NCI-H2171 (cell line): ENCODE measurements at places on chromosomes 5 and 9.

DNA sequence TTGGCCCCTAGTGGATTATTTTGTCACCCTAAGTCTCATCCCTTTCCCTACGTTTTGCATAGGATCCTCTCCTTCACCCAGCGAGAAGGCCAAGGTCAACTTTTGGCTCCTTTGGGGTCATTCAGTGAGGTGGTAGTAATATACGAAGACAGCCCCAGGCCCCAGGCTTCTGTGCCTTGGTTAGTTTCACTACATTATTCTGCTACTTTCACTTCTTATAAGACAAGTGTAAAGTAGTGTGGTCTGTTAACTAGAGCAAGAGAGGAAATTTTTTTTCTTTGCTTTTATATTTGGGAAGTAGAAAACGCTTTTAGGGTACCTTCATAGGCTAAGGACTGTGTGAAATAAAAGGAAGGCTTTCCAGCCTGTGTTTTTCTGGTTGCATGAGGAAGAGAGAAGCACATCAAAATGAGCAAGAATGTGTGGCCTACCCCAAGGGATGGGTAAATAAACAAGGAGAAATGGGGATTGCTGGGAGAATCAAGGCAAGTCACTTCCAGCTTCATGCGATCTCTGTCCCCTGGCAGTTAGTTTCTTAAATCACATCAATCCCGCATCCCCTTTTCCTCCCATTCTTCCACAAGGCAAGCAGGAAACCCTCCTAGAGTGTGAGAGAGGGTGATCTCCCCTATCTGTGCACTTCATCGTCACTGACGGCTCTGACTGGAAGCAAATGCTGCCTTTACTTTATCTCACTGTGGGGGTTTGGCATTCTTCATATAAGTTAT lies 677.0 kb upstream of the WWC1 start:
- DNase-seq, result no peak

DNA sequence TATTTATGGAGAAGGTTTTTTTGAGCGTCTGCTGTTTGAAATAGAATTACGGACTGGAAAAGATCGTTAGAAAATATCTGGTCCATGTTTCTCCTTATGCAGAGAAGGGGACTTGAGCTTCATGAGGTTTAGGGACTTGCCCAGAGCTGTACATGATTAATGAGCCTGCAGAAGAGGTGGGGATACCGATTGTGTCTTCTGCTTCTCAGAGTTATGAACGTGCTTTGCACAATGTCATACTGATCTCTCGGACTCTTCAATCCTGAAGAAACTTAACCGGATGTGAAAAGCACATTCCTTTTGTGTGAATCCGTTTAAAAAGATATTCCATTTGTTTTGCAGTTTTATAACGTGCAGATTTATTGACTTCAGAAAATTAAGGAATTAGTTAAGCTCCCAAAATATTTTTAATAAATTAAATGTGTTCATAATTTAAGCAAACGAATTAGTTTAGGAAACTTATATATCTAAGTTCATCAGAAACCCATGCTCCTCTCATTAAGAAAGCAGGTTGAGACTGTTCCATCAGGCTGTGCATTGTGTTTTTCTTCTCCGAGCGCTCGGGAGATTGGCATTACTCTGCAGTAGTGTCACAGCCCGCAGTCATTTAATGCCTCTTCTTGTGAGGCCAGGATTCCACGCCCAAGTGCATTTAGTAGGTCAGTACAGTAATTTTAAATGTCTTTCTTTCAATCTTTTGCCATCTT lies 40.8 kb upstream of the MEF2C start:
- DNase-seq, result no peak

DNA sequence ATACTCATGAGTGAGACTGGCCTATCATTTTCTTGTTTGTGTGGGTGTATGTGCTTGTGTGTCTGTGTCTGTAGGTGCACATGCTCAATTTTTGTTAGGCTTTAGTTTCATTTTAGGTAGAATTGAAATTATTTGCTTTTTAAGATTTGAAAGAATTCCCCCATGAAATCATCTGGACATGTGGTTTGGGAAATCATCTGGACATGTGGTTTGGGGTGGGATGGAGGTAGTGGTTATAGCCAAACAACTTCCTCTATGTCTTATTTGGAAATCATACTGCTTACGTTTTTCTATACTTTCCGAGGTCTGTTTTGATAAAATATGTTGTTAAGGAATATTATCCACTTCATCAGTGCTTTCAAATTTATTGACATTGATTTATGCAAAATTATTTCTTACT lies 485.4 kb upstream of the CLINT1 start:
- DNase-seq, result no peak

- DNase-seq, result no peak
Observed at GRCh38 chr5:178380086-178380485, 147.5 kb upstream of the PHYKPL start.

- no peak for DNase-seq
Observed at GRCh38 chr5:157987259-157987658, 128.3 kb upstream of the CLINT1 start.
